ENCODE measurements at places on chromosomes 2 and 18.

GRCh38 chr2:133951209-133951608 lies 302.7 kb upstream of the MGAT5 start:
- no peak for DNase-seq

DNA sequence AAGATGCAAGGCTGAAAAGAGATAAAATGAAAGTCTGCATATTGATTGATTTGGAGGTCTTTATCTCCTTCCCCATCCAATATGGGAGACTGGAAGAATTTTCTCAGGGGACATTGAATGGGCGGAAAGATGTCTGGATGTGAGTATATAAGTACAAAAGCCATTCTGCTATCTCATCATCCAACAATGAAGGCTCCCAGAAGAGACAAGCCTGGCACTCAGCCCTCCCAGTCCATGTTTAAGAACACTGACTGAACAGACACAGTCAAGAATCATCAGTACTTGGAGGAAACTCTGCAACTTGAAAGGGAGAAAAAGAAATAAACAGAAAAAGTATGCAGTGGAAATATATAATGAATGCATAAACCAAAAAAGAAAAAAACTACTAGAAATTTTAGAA lies 80.9 kb downstream of the PTRHD1 start:
- no peak for DNase-seq

DNA sequence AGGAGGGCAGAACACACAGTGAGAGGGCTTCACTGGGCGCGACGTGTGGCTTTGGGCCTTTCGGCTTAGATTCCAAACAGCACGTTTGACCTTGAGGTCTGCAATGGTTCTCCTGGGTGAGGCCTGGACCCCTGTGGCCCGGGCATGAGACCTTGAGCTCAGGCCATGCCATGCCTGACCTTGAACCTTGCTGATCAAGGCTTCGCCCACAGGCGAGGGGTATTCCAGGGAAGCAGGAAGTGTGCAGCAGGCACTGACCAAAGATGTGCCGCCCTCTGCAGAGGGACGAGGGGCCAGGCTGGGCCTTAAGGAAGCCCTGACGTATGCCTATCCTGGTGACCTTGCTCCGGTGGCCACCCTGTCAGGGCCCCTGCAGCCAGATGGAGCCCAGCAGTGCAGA lies 178.3 kb upstream of the HDAC4 start:
- no peak for DNase-seq

GRCh38 chr2:181058378-181059269 lies 78.2 kb downstream of the UBE2E3 start:
- peak; percentile 32 for DNase-seq

DNA sequence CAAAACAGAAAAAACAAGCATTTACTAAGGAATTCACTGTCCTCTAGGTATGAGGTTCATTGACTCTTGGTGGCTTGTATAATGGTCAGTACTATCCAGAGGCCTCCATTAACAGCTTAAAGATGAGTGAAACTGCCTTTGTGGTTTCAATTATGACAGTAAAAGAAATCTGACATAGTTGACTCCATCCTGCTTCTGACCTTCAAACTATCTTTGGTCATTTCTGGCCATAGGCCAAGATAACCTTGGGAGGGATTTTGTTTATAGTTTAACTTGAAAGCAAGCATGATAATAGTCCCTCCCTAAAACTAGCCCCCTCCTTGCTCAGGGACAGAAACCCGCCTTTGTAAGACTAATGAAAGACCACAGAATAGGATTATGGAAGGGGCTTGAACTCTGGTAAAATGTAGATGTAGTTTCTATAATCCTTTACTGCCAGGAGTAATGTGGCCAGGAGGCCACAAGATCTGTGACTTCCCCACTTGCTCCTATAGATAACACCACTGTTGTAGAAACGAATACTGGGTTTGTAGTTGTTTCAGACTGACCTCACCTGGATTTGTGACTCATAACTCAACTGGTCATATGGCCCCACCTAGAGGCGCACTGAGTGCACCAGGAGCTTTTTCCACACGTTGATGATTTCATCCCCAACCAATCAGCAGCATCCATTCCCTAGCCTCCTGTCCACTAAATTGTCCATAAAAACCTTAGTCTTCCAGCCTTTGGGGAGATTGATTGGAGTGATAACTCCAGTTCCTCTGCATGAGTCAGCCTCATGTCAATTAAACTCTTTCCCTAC lies 8.6 kb upstream of the PLEKHM3 start:
- DNase-seq = no peak

DNA sequence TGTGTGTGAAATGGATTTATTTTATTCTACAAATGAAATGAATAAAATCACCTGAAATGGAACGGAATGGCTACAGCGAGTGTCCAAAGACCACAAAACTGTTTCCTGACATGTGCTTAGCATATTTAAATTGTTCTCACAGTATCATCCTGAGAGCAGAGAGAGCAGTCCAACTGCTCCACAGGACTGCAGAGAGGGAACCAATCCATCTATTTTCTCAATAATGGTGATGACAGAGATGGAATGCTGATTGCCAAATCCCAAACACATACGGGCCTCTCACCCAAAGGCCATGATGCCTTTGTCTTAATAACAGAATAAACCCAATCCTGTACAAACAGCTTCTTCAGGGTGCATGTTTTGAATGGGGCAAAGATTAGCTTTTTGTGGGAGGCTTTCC lies 41.1 kb downstream of the STAT1 start:
- DNase-seq = no peak

- DNase-seq = no peak
Measured at GRCh38 chr2:8520791-8521344, 161.0 kb upstream of the ID2 start.

- DNase-seq = no peak
Measured at GRCh38 chr18:26422472-26423162, 125.7 kb downstream of the KCTD1 start.

DNA sequence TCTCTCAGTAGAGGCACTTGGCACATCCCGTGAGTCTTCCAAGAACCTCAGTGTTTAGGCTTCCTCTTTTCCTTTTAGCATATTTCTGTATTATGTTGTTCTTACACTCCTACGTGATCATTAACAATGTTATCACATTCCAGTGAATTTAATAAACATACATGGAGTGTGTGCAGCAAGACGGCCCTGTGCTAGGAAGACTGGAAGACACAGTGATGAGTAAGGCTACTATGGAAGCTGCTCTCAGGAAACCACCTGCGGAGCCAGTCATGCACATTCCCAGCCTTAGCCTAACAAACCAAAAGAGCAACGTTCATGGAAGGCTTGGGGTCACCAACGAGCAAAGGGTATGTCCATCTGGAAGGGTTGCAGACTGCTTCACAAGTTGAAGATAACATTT lies 103.4 kb downstream of the ETAA1 start:
- no peak for DNase-seq

DNA sequence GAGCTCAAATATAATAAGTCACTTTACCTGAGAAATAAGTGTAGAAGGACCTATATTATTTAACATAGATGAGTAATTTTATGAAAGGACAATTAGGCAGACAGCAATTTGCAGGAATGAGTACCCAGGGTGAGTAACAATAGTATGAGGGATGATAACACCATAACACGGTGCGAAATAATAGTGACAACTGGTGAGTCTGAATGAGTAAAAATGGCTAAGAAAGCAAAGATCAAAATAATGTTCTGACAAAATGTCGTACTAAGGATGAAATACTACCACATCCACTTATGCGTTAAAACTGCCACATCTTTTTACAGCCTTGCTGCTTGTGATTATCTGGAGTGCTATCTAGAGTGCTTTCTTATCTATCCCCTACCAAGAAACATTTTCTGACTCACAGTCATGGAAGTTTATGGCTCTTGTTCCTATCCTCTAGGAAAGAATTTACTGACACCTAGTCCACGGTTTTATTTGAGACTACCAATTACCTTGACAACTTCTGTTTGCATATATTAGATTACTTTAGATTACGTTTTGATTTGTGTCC lies 929.7 kb downstream of the LRP1B start:
- no peak for DNase-seq
